ENCODE measurements at places on chromosomes 5 and 9.

DNA sequence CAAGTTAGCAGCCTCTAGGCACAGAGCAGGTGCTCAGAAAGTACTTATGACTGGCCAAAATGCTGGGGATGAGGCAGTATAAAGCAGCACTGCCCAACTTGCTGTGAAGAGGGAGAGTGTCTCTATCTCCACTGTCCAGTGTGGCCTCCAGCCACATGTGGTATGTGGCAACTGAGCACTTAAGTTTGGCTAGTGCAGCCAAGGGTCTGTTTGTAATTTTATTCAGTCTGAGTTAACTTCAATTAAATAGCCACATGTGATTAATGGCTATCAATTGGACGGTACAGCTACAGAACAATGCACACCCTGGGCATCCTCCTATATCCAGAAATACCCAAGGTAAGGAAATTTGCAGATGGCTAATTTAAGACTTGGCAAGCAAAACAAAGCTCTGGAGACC lies 26.9 kb downstream of the ROR2 start:
- DNase-seq, result no peak

GRCh38 chr5:69492923-69493395 lies 369 bp downstream of the OCLN start:
- no peak for DNase-seq

- DNase-seq, result no peak
Measured at GRCh38 chr9:132163876-132164603, 2.2 kb downstream of the NTNG2 start.

- no peak for DNase-seq
Measured at GRCh38 chr5:172503925-172504700, 49.8 kb upstream of the SH3PXD2B start.

DNA sequence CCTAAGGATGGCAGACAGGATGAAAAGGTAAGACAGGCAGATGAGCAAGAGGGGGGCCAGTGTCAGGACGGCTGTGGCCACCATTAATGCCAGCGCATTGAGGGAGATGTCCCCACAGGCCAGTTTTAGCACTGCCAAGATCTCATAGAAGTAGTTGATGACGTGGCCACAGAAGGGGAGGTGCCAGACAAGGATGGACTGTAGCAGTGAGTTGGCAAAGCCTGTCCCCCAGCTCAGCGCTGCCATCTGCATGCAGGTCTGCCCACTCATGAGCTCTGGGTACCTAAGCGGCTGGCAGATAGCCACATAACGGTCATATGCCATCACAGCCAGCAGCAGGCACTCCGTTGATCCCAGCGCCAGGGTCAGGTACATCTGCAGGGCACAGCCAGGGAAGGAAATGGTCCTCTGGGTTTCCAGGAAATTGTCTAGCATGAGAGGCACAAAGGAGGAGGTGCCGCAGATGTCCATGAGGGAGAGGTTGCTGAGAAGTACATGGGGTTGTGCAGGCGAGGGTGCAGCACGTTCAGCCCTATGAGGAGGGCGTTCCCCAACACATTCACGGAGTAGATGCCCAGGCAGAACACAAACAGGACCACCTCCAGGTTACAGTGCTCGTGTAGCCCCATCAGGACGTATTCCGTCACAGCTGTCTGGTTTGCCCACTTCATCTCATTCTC lies 10.8 kb downstream of the OR13J1 start:
- no peak for DNase-seq

Data from Kasumi-1 (cell line).